Glutamatergic neuron (in vitro differentiated cells): ENCODE measurements at places on chromosomes 12 and 14. TPM values are rescaled to one million over a fixed set of nuclear protein-coding genes. Genes with fewer than 3 reads are reported as not detected.

The GPR135 gene
- total RNA-seq = 0.91 TPM

The ZNF384 gene
- 83.2 TPM for total RNA-seq

The FAM181A gene
- not detected for total RNA-seq

The TAS2R50 gene
- total RNA-seq = 1.3 TPM

The TBC1D30 gene
- total RNA-seq = 15.2 TPM

The CLEC4D gene
- not detected for total RNA-seq

The COX8C gene
- not detected for total RNA-seq

The SCN8A gene
- 47.6 TPM for total RNA-seq
